ENCODE measurements at places on chromosomes 13 and 19.
A peak's percentile ranks its signal among the peaks of the same experiment; 100 is the strongest.

GRCh38 chr13:33968520-33969507, 150.9 kb downstream of the RFC3 start:
- no peak for DNase-seq

DNA sequence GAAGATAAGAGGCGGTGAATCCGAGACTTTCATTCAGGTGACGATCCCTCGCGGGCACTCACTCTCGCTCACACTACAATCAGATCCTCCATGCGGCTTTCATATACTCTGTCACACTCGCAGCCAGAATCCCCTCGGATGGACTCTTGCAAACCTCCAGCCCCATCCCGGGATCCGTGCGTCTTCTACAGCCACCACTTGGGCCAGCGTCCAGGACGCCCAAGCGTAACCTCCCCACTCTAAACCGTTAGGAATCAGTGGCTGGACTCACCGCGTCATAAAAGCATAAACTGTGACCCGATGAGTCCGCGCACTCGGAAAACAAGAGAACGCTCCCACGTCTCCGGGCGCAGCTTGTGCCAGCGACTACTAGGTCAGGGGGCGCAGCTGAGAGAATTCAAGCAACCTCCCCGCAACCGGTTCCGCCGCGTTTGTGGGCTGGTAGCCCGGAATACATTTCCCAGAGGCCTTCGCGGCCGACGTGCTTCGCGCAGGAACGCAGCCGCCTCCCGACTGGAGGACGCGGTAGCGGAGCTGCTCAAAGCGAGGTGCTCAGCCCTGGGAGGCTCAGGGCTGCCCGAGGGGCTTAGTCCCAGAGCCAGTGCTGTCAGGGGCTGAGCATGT, 27.6 kb downstream of the ZNF607 start:
- DNase-seq = peak; percentile 67

DNA sequence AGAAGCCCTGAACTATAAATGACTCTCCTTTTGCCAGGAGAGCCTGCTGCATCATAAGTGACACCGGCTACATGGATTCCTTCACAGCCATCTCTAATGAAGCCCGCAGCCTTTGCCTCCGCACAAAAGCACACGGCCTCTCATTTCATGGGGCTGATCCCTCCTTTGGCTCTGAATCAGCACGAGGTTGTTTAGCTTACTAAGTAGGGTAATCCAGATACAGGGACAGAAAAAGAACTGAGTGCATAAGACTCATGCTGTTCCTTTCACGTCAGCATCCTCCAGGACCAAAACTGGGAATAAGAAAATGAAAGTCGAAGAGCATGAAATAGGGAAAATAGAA, 136.3 kb downstream of the DCT start:
- no peak for DNase-seq

- DNase-seq = no peak
Observed at GRCh38 chr19:46494941-46495785, 504 bp downstream of the PNMA8B start.

GRCh38 chr19:34847393-34847792, 74.4 kb upstream of the ZNF599 start:
- no peak for DNase-seq

DNA sequence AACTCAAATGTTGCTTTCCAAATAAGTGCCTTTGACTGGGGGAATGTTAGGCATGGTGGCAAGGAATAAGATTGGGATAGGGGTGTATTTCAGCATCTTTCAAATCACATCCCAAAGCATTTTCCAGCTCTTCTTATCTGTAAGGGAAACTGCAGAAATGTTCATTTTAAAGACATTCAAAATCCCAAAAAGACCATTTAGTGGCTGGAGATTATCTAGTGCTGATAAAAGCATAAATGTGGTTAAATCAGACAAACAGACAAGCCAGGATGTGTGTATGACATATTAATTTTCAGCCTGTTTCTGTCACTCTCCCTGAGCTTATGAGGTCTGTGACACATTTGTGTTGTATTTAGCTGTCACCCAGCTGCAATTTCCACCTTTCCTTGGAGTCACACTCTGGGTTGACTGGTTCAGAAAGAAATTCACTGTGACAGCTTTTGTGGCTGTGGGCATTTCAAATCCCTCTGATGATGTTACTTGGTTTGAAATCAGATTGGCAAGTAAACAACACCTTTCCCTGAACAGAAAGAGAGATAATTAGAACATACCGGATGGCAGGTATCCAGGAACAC, 69.7 kb upstream of the SIAH3 start:
- DNase-seq = no peak

DNA sequence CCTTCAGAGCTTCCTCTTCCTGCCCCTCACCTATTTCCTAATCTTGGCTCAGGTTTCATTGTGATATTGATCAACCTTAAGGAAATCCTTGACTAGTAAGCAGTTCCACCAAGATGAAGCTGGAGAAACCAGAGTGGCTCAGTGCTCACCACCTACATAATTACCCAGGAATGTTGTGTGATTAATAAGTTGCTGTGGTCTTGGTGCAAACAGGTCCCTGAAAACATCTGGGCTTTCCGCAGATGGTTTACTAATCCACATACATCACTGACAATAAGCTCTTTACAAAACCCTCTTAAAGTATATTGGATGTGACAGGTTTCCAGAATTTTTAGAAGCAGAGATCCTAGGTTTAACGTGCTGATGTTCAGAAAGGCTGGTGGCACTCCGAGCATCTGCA, 8.6 kb upstream of the SERP2 start:
- no peak for DNase-seq

DNA sequence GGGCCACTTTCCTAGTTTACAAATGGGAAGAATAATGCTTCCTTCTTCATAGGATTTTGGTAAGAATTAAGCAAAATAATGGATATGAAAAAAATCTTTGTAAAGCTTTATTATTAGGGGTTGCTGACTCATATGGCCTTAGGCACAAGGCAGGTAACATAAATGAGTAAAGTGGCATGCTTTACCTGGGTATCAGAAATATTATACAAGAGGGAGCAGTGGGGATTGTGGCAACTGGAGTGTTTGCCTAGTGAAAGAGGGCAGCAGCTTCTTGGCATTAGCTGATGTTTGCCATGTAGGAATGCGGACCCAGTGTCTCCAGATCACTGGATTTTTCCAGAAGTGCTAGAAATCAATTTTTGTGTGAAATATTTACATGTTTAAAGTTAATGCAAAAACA, 19.5 kb downstream of the WDFY2 start:
- DNase-seq = no peak

DNA sequence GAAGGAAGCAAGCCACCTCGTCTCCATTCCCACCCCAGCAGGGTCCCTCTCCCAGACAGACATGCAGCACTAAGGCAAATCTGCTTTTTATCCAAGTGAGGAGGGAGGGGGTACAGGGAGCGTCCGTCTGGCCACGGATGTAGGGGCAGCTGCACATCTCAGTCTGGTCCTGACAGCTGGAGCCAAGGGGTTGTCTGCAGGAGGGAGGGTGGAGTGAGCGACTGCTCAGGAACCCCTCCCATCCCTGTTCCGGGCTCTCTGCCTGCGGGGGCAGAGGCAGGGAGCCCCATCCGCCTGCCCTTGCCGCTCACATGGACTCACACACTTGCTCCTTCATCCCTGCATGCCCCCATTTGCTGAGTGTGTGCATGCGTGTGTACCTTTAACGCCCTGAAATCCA, 2.5 kb downstream of the TMEM190 start:
- no peak for DNase-seq

- DNase-seq = no peak
Observed at GRCh38 chr13:71866335-71867130, 471 bp downstream of the DACH1 start.

DNA sequence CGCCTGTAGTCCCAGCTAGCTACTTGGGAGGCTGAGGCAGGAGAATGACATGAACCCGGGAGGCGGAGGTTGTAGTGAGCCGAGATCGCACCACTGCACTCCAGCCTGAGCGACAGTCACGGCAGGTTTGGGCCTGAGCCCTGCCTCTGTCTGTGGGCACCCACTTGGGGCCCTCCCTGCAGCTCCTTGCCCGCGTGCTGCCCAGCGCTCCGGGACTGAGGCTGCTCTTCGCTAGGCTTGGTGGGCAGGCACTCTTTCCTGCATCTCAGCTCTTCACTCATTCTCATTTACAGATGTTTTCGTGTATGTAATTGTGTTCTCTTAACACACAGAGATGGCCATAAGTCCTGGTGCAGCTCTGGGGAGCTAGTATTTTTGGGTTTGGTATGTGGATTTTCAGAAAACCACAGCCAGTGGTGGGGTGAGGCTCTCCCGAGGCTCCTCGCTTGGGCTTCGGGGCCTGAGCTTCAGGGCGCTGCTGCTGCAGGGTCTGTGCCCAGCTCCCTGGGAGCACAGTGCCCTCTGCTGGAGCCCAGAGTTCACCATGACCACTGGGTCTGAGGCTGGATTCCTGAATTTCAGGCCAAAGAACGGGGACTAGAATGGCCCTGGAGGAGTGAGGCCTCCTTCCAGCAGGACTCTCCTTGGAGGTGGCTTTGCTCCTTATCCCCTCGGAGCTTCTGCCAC, 15.2 kb downstream of the UPF1 start:
- DNase-seq = peak; percentile 59

DNA sequence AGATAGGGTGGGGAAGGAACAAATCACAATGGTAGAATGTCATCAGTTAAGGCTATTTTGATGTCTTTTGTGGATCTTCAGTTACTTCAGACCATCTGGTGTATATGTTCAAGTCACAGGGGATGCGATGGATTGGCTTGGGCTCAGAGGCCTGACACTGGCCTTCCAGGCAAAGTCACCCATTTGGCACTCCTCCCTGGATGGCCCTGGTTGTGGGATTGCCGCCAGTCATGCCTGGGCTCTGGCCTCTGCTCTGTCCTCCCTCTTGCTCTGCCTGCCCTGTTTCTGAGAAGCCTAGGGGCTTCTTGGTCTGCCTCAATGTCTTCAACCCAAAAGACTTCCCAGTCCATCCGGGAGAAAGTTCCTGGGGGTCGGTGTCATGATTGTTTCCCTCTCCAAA, 50.2 kb downstream of the ZNF146 start:
- DNase-seq = no peak

DNA sequence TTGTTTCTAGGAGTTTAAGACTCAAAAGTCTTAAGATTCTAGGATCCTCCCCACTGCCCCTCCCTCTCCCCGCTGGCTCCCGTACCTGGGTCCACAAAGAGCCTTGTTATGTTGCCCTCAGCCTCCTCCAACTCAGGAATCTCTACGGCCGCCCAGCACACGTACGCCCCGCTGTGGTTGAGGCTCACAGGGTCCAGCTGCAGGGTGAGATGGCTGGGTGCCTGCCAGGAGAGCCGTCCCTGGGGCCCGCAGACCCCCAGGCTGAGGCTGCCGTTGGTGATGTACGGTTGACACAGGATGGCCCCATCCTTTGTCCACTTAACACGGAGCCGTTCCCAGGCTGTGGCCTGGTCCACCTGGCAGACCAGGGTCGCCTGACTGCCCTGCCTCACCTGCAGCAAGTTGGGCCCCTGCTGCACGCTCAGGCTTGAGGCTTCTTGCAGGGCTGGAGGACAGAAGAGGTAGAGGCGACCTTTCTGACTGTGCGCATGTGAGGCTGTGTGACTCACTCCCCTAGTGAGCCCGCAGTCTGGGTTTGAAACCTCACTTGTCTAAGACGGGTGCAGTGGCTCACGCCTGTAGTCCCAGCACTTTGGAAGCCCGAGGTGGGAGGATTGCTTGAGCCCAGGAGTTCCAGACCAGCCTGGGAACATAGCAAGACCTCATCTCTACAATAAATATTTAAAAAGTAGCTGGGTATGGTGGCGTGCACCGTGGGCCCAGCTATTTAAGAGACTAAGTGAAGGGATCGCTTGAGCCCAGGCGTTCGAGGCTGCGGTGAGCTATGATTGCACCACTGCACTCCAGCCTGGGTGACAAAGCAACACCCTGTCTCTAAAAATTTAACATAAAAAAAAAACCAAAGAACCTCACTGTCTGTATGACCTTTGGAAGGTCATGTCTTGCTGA, 4.0 kb downstream of the TMIGD2 start:
- DNase-seq = no peak
